ENCODE measurements at places on chromosomes 5 and 9. TPM values are rescaled to one million over a fixed set of nuclear protein-coding genes. Genes with fewer than 3 reads are reported as not detected.

The SMIM3 gene
- total RNA-seq: 22.9 TPM

The RASEF gene
- total RNA-seq: 0.37 TPM

The MRPS30 gene
- total RNA-seq: 37.4 TPM

The CNTFR gene
- 15.5 TPM for total RNA-seq

The IRX4 gene
- not detected for total RNA-seq

The GRIN1 gene
- not detected for total RNA-seq

The CCNI2 gene
- total RNA-seq: not detected

The RGS7BP gene
- 19.3 TPM for total RNA-seq

The NPR3 gene
- total RNA-seq: 4.3 TPM

The CACNA1B gene
- 0.09 TPM for total RNA-seq

The PCDHGA9 gene
- 7.2 TPM for total RNA-seq

The TMEM171 gene
- total RNA-seq: 0.14 TPM

All from posterior vena cava (tissue), 2 donors.